ENCODE measurements at places on chromosomes 5 and 9.

- DNase-seq: no peak
Measured at GRCh38 chr9:16136961-16137360, 584.1 kb downstream of the CCDC171 start.

DNA sequence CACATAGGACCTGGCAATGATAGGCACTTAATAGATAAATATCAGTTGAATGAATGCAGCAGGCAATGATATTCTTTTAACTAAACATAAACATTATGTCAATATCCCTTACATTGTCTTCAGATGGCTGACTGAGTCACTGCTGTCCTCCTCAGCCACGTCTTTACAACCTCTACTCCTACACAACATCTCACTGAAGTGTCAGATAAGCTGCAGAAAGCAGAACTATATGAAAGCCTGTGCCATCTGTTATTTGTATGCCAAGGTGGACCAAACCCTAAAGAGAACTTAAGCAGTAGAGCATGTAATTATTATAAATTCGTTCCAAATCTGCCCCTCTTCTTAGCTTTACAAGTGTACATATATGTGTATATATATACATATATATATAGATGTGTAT lies 271.2 kb downstream of the RASEF start:
- no peak for DNase-seq

GRCh38 chr5:40797273-40798011 lies 732 bp downstream of the PRKAA1 start:
- DNase-seq: peak; percentile 68

DNA sequence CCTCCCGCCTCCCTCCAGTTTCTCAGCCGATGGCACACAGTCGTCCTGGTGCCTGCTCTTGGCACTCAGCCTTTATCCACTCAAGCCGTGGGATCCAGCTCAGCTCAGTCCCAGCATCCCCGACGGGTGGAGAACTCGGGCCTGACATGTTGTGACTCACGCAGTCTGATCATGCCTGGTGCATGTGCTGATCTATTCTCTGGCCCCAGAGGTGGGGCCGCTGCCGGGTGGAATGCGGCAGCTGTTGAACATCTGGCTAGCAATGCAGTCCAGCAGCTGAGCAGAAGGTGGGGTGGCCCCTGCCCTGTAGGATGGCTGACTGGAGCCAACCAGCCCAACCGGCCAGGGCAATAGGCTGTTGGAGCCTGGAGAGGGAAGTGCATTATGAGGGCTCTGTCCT lies 1.7 kb upstream of the AIF1L start:
- DNase-seq: no peak

DNA sequence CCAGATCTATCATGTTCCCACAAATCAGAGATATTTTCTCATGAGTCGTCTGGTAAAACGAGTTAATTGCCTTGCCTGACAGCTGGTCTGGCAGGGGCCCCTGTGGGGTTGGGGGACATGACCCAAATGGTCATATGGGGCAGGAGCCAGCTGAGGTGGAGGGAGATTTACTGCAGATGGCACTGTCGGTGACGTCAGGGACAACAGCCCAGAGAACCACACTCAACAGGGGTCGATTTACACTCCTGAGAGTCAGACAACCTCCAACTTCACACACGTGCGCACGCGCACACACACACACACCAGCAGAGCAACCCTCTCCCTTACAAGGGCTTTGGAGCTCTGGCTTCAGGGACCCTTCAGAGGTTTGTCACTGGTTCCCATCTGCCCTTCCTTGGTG lies 23.4 kb upstream of the GABRP start:
- DNase-seq: no peak

DNA sequence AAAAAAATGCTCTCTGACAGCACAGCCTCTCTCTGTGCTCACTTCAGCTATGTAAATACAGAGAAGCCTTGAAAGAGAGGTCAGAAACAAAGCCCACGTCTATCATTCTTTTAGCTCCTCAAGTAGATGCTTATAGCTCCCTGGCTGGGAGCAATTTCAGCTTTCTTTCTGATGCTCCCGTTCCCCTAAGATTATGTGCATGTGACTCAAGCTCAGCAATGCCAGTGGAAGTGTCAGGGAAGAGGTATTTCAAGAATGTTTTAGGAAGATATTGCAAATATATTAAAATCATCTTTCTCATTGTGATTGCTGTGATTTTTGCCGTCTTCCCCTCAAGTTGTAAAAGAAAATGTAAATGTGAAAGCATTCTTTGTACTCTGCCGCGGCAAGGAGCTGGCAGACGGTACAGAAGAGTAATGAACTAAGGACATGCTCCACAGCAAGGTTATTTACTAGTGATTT lies 1353.7 kb upstream of the ACO1 start:
- no peak for DNase-seq

DNA sequence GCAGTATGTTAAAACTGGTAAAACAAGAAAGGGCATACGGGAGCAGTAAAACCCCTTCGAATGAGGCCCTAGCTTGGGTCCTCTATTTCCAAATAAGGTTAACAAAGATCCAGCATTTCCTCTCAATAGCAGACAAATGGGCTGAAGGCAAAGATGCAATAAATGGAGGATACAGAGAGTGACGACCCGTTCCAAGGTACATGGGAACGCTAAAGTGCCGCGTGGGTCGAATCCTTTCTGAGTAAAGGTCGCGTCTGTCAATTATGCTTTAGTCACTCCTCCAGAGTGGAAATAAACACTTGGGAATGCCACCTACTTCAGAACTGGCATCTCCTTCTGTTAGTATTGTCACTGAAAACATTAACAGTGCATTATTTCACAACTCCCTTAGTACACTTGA lies 24.7 kb downstream of the ARL15 start:
- DNase-seq: no peak

GRCh38 chr5:149422366-149423048 lies 43.4 kb upstream of the IL17B start:
- DNase-seq: no peak

DNA sequence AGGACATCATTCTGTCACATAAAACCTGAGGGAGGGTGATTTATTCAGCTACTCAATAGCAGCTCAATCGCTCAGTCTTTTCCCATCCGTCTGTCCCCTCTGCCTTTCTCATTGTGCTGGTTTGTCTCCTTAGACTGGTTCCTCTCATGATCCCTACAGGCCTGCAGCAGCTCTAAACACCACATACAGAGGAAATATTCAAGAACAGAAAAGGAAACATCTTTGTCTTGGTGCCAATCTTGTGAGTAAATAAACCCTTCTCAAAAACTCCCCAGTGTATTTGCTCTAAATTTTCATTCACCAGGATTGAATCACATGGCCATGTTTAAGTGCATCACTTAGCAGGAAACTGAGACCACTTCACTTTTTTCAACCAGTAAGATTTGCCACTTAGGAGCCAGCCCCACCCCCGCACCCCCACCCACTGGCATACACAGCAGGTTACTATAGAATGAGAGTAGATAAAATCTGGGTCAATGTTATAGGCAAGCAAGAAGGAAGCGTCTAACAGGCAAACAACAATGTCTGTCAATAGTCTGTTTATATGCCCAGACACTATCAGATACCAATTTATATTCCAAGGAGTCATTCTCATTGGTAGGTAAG lies 895.5 kb upstream of the DMAC1 start:
- DNase-seq: no peak
